ENCODE measurements at places on chromosomes 1 and 21.

- DNase-seq: no peak
Measured at GRCh38 chr21:26920055-26920454, 46.8 kb downstream of the ADAMTS5 start.

GRCh38 chr1:210850556-210850955 is 283.4 kb downstream of the KCNH1 start:
- no peak for DNase-seq

DNA sequence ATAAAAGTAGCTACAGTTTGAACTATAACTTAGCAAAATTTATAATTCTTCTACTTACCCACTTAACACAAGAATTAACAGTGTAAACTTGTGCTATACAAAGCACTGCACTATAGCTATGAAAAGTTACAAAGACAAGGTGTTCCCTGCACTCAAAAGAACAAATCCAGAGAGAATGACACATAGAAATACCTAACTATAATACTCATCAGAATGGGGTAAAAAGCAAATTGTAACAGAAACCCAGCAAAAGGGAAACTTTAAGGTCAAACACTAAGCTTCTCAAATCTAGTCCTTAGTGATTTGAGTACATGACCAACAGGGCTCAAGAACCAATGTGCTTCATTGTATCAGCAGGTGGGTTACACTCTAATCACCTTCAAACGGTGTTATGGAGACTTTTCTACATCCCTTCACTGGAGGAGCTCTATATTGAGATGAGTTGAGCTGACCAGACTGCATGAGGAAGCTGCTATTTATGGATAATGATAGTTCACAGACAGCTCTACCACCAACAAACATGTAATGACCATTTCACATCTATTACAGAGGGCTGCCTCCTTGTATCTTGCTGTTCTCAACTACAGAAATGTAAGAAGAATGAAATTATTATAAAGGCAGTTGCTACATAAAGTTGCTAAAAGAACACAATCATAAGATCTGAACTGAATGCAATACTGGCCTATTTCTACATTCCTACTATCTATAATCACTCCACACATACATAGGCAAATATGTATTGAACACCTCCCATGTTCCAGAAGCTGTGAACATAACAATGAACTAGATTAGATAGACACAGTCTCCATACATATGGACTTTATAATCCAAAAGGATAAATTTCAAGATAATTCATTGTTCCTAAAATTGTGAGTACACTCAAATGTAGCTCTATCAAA is 47.6 kb downstream of the PIK3R3 start:
- no peak for DNase-seq

GRCh38 chr1:224640587-224640986 is 24.5 kb downstream of the CNIH3 start:
- no peak for DNase-seq

GRCh38 chr21:20698585-20698984 is 299.6 kb upstream of the NCAM2 start:
- DNase-seq: no peak

GRCh38 chr1:47963568-47964358 is 33.4 kb downstream of the TRABD2B start:
- no peak for DNase-seq

- DNase-seq: peak; percentile 53
Measured at GRCh38 chr1:151934048-151934493, 24.8 kb upstream of the THEM4 start.

DNA sequence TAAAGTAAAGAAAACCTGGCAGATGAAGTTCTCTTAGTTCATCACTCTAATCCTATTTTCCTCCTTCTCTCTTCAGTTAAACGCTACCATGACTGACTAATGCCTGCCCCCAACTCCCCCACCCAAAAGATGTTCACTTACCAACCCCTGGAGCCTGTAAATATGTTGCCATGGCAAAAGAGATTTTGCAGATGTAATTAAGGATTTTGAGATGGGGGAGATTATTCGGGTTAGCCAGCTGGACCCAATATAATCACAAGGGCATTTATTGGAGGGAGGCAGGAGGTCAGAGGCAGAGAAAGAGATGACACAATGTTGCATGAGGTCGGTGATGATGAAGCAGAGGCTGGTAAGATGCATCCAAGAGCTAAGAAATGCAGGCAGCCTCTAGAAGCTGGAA is 69.3 kb upstream of the PPP2R5A start:
- no peak for DNase-seq

DNA sequence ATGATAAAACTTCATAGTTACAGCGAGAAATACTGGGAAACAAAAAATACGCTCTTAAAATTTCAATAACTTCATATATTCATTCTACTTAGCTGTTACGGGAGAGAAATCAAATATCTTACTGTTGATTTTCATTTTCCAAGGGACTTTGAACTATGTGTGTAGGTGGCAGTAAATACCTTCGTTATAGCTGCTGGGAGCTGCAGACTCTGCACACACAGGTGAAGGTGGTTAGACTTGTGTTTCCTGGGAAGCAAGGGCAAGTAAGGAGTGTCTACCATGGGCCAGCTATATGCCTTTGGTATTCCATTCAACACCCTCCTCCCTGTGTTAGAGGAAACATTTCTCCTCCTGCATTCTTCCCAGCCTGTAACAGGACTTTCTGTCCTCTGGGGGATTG is 51.4 kb upstream of the DIRAS3 start:
- no peak for DNase-seq

GRCh38 chr1:45510972-45511527 is 10.6 kb downstream of the PRDX1 start:
- no peak for DNase-seq
